ENCODE measurements at places on chromosomes 3 and 15. TPM values are rescaled to one million over a fixed set of nuclear protein-coding genes. Genes with fewer than 3 reads are reported as not detected.

Gene GOLGA8S
- total RNA-seq: 0.36 TPM

GRCh38 chr3:183300996-183301562 lies 48.0 kb downstream of the B3GNT5 start:
- H3K36me3 ChIP-seq: no peaks in the 10 kb centered on the region
- no peaks in the 10 kb centered on the region for H3K4me1 ChIP-seq
- no peaks in the 10 kb centered on the region for H3K27me3 ChIP-seq
- H3K27ac ChIP-seq: no peak overlapping the region

DNA sequence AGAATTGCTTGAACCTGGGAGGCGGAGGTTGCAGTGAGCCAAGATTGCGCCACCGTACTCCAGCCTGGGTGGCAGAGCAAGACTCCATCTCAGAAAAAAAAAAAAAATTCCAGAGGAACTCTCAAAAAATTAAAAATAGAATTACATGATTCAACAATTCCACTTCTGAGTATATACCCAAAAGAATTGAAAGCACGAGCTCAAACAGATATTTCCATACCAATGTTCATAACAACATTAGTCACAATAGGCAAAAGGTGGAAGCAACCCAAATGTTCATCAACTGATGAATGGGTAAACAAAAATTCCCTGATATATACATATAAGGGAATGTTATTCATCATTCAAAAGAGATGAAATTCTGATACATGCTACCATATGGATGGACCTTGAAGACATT lies 16.9 kb upstream of the MORF4L1 start:
- no peak overlapping the region for H3K27ac ChIP-seq
- no peaks in the 10 kb centered on the region for H3K36me3 ChIP-seq
- H3K4me3 ChIP-seq: no peak overlapping the region
- H3K27me3 ChIP-seq: no peaks in the 10 kb centered on the region
- H3K4me1 ChIP-seq: no peaks in the 10 kb centered on the region

DNA sequence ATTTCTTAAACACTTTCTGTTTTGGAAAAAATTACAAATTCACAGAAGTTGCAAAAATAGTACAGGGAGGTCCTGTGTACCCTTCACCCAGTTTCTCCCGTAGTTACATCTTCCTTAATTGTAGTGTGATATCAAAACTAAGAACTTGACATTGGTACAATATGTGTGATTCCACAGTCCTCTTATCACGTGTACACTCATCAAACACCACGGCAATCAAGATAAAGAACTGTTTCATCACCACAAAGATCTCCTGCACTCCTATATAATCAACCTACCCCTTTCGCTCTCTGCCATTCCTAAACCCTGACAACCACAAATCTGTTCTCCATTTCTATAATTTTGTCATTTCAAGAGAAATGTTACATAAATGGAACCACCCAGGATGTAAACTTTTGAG lies 31.4 kb downstream of the POMGNT2 start:
- no peaks in the 10 kb centered on the region for H3K4me1 ChIP-seq
- H3K27me3 ChIP-seq: no peaks in the 10 kb centered on the region
- no peak for DNase-seq
- H3K36me3 ChIP-seq: peaks cover 3% of the 10 kb centered on the region
- no peak overlapping the region for H3K27ac ChIP-seq

Gene KLHL40
- total RNA-seq: under 0.01 TPM

DNA sequence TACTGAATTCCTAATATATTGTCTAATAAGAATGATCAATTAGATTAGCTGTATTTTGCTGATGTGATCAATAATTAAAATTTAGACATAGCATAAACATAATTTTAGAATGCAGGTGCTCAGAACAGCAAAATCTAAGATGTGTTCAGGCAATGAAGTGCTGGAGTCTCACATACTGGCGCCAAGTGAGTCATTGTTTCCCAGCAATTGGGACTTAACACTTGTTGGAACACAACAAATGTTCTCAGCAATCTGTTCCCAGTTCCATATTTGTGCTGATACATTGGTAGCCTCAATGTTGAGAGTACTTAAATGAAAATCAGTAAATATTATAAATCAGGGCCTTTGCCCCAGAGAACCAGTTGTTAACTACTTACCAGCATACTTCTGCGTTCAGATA lies 619.0 kb downstream of the ROBO1 start:
- H3K4me3 ChIP-seq: no peak overlapping the region
- DNase-seq: no peak
- no peaks in the 10 kb centered on the region for H3K36me3 ChIP-seq

DNA sequence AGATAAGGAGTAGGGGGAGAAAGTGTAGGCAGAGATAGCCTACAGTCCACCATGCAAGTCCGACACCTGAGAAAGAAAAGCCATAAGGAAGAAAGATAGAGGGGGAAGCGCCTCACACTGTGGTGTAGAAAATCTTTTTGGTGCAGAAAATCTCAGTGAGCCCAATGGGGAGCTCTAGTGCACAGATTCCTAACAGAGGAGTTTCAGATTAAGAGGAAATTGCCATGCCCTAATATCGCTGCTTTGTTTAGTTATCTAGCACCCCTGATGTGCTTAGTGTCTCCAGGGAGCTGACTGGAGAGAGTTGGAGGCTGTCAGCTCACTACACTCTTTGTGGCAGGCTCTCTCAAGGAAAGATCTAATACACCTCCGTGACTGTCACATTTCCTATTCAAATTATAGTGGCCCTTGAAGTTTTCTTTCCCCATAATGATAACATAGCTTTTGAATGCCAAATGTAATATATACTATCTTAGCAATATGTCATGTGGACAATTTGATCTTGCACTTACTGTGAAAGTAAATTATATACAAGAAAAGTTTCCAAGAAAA lies 33.7 kb downstream of the CGGBP1 start:
- H3K36me3 ChIP-seq: no peaks in the 10 kb centered on the region
- no peaks in the 10 kb centered on the region for H3K4me1 ChIP-seq
- H3K27ac ChIP-seq: no peak overlapping the region
- no peak for DNase-seq

Gene RSL24D1
- total RNA-seq: 106 TPM

- H3K36me3 ChIP-seq: peaks cover 44% of the 10 kb centered on the region
- H3K27me3 ChIP-seq: no peaks in the 10 kb centered on the region
- DNase-seq: no peak
- no peak overlapping the region for H3K4me3 ChIP-seq
Measured at GRCh38 chr3:9695746-9696145, 7.9 kb upstream of the CPNE9 start.

DNA sequence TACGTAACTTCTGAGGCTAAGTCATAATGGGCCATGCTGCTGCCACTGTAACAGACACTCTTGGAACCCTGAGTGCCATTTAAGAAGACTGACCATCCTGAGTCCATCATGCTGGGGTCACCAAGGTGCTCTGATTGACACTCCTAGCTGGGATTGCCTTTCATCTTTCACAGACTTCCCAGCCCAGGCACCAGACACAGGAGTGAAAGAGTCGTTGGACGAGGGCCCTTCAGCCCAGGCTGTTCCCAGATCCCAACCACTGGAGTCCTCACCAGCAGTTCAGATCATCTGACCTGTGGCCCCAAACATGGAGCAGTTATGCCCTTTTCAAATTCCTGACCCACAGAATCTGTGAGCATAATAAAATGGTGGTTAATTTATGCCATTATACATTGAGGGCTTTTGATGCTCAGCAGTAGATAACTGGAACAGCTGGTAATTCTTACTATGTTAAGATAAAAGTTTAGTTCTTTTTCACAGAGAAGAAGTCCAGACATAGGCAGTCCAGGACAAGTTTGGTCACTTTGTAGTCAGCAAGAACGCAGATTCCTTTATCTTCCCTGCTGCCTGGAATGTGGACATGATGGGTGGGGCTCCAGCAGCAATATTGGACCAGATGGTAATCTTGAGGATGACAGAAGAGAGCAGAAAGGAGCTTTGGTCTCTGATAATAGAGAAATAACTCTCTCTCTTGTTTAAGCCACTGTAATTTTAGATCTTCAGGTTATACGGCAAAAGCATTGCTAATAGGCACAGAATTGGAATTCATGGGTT lies 7.3 kb upstream of the EHD4 start:
- H3K27me3 ChIP-seq: no peaks in the 10 kb centered on the region
- no peak overlapping the region for H3K27ac ChIP-seq
- H3K4me1 ChIP-seq: no peaks in the 10 kb centered on the region
- peak; percentile 33 for DNase-seq
- no peak overlapping the region for H3K4me3 ChIP-seq

Gene FGF7
- 133 TPM for total RNA-seq

GRCh38 chr3:16759227-16759903 lies 125.4 kb upstream of the PLCL2 start:
- H3K27me3 ChIP-seq: no peaks in the 10 kb centered on the region
- H3K4me1 ChIP-seq: no peaks in the 10 kb centered on the region
- DNase-seq: no peak
- H3K4me3 ChIP-seq: no peak overlapping the region

GRCh38 chr15:49723981-49724380 lies 103.1 kb downstream of the DTWD1 start:
- no peaks in the 10 kb centered on the region for H3K4me1 ChIP-seq
- no peak overlapping the region for H3K27ac ChIP-seq
- H3K27me3 ChIP-seq: no peaks in the 10 kb centered on the region
- H3K36me3 ChIP-seq: no peaks in the 10 kb centered on the region
- no peak for DNase-seq
- H3K4me3 ChIP-seq: no peak overlapping the region

Gene HTR3E
- total RNA-seq: not detected
